ENCODE measurements at places on chromosomes 13 and 19.

- no peak for DNase-seq
Measured at GRCh38 chr19:49058562-49058961, 1.0 kb upstream of the CGB7 start.

GRCh38 chr19:6065685-6066374 is 44.5 kb downstream of the RFX2 start:
- peak; percentile 33 for DNase-seq

- no peak for DNase-seq
Measured at GRCh38 chr13:46320406-46320805, 66.6 kb downstream of the RUBCNL start.

- DNase-seq: peak; percentile 20
Measured at GRCh38 chr13:102347490-102347889, 54.4 kb downstream of the FGF14 start.

All from nephron progenitor cell (in vitro differentiated cells).